GM23248 (cell line): ENCODE measurements at places on chromosomes 11 and 22. TPM values are rescaled to one million over a fixed set of nuclear protein-coding genes. Genes with fewer than 3 reads are reported as not detected.
A peak's percentile ranks its signal among the peaks of the same experiment; 100 is the strongest.

- peak; percentile 45 for DNase-seq
These were observed 67.0 kb upstream of the CCND1 start for GRCh38 chr11:69573761-69574607.

Gene CASP1
- 2.7 and 5.7 TPM in 2 replicates for total RNA-seq

- no peak for DNase-seq
These were observed 170.4 kb downstream of the MAML2 start for GRCh38 chr11:96172604-96173003.

Gene NXPE4
- total RNA-seq = not detected in 2 replicates

Gene MALAT1
- total RNA-seq = 2,638 and 3,272 TPM in 2 replicates

- DNase-seq = peak; percentile 65
These were observed 2.2 kb upstream of the VPS11 start for GRCh38 chr11:119065369-119065768.

DNA sequence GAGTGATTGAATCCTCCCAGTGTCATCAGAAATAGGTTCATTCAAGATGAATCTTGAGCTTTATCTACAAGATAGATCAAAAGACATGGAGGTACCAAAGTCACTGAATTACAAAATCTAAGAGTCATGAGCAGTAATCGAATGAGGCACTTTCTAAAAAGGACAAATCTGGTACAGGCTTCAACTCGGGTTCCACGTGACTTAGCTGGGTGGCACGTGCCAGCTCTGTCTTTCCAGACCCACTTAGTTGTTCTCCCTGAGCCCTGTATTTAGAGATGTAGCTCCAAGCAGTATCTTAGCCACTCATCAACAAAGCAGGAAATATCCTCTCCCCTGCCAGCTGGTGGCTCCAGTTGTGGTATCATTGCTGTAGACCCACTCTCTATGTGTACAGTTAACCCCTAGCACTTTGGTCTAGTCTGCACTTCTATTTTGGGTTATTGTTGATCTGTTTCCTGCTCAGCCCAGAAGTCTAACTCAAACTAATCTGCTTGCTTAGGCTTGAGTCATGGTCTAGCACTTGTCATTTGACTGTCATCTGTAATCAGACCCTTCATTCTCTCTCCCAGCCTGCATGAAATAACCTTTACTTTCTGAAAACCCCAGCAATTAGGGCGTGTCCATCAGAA, 528.7 kb downstream of the ETS1 start:
- no peak for DNase-seq

Gene OR2AT4
- not detected in 2 replicates for total RNA-seq

- DNase-seq = peak; percentile 67
These were observed 64.9 kb downstream of the DEPDC5 start for GRCh38 chr22:31818481-31819392.

Gene OR10D3
- not detected in 2 replicates for total RNA-seq

GRCh38 chr22:45072322-45072903, 62.6 kb upstream of the PHF21B start:
- peak; percentile 93 for DNase-seq

Gene HTR3A
- total RNA-seq = not detected in 2 replicates

Gene KRTAP5-4
- total RNA-seq = not detected in 2 replicates

GRCh38 chr22:20729194-20729593, 44.7 kb upstream of the SERPIND1 start:
- no peak for DNase-seq

Gene SPINDOC
- 10.6 and 15.3 TPM in 2 replicates for total RNA-seq

GRCh38 chr22:17518406-17518805, 44.9 kb upstream of the SLC25A18 start:
- DNase-seq = no peak

Gene NCAPD3
- 9.0 and 13.3 TPM in 2 replicates for total RNA-seq

DNA sequence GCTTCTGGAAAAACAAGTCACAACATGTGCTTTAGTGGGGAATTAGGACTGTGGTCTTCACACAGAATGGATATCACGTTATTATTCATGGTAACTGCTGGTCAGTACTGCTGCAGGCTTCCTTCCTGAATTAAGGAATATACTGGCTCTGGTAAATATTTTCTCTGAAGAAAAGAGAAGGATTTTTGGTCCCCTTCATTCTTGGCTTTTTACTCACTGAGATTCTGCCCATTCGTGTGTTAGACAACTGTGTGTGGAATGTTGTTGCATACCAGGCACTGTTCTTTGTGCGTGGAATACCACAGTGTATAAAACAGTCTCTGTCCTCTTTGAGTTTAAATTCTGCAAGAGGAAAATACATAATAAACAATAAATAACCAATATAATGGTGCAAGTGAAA, 80.3 kb downstream of the ALX4 start:
- peak; percentile 48 for DNase-seq
